Right renal pelvis (tissue), 4 donors: ENCODE measurements at places on chromosomes 1 and 21. TPM values are rescaled to one million over a fixed set of nuclear protein-coding genes. Genes with fewer than 3 reads are reported as not detected.

Gene HES3
- polyA plus RNA-seq: not detected

Gene FCRL5
- 0.07 TPM for polyA plus RNA-seq

Gene KLF17
- not detected for polyA plus RNA-seq

Gene DENND2D
- polyA plus RNA-seq: 17.8 TPM

Gene GNG4
- polyA plus RNA-seq: 4.6 TPM

Gene PALMD
- polyA plus RNA-seq: 2.5 TPM

Gene SH2D2A
- 0.77 TPM for polyA plus RNA-seq

Gene MEX3A
- 42.9 TPM for polyA plus RNA-seq

Gene SLC30A1
- 38.0 TPM for polyA plus RNA-seq

Gene CD244
- 0.33 TPM for polyA plus RNA-seq

DNA sequence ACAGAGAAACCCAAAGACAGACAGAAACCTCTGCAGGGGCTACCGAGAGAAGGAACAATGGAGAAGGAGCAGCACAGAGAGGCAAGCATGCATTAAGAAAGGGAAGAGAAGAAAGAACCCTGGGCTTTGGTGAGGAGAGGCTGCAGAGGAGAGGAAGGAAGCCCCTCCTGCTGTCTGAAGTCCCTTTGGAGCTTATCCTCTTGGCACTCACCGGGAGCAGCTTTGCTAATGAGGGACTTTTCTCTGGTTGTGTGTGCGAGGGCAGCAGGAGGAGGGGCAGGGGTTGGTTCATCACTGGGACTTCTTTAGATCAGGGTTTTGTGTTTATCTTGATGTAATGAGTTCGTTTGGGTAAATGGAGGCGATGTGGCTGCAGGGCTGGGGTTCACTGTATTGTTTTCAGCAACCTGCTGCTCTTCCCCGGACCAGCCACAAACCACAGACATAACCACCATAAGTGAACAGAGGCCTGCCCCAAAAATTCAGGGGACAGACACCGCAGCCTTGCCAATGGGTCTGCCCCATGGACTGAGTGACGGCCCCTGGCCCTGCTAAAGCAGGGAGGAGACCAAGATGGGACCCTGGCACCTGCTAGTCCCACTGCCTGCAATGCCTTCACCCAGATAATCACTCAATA lies 100.6 kb downstream of the KCND3 start:
- DNase-seq: no peak

GRCh38 chr1:7471836-7472235 lies 299.3 kb upstream of the VAMP3 start:
- DNase-seq: no peak

DNA sequence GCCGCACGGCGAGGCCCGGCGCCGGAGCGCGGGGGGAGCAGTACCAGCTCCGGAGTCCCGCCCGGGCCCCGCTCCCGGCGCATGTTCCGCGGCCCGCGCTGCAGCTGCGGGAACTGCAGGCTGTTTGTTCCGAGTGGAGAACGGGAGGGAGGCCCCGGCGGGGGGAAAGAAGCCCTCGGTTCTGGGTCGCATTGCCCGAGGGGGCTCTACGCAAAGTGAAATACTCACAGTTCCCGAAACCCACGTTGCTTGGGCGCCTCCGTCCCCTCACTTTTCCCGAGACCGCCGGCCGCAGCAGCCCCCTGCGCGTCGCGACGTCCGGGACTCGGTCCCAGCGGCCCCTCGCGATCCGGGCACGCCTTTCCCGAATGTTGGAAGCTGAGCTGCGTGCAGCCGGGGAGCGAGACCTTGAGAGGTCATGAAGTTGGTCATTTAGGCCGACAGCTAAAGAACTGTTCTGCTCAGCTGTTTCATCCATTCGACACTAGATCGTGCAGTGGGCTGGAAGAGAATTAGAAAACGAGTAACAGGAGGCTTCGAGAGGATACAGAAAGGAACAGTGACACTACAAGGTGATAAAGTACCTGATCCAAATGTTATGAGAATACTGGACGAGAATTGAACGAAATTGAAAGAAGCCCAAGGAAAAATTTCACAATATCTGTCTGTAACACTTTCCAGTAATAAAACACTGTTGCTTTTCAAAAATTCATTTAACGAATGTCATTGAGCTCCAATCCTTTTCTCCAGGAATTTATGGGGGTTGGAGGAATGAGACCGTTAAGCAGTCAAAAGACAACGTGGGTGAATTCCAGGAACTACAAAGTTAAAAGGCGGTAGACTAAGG lies 657 bp upstream of the LIN9 start:
- no peak for DNase-seq

DNA sequence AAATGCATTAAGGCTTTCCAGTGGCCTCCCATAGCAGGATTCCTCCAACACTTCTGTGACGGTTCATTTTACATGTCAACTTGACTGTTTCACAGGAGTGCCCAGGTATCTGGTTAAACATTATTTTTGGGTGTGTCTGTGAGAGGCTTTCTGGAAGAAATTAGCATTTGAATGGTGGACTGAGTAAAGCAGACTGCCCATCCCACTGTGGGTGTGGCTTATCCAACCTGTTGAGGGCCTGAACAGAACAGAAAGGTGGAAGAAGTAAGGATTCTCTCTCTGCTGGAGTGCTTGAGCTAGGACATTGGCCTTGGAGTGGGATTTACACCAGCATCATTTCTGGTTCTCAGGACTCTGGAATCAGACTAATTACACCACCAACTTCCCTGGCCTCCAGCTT lies 85.6 kb downstream of the RGS7 start:
- no peak for DNase-seq

GRCh38 chr1:30144831-30145230 lies 578.6 kb downstream of the MATN1 start:
- no peak for DNase-seq

- no peak for DNase-seq
Observed at GRCh38 chr1:232593717-232594502, 36.0 kb downstream of the SIPA1L2 start.

DNA sequence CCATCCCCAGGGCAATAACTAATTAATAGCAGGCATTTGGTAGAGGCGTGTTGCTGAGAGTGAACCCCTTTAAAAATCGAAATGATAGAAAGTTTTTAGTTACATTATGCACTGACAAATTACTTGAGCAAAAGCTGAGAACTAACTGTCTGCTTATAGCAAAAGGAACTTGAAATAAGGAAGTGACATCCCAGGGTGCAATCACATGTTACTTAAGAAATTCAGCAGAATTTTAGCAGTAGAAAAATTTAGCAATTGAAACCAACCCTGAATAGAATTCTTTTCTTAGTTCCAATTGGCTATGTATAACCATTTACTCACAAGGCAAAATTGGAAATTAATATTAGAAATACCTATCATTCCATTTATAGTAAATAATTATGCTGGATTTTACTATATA lies 139.5 kb upstream of the SAMSN1 start:
- no peak for DNase-seq

DNA sequence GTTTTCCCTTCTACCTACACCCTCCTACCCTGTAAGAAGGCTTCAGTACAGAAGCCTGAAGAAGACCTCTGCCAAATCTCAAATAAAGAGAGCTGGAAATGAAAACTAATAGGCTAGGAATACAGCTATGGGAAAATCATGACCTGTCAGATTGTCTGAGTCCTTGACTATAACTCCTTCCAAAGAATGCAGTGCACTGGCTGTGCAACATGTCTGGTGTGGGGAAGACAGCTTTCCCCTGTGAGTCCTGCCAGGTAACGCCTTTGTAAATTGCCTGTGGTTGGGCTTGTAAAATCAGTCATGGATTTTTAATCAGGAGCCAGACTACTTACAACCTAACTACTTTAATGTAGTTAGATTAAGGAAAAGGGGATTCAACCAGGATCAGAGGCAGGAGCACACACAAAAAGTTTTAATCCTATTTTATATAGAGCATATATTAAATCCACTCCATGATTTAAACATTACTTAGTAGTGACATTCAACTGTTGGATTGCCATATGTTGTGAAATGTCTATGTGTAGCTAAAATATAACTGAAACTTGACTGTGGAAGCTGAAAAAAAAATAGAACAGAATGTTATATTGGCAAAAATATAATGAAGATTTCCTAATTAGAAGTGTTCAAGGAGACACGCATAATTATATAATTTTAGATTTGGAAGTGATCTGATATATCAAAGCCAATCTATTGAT lies 1667.8 kb downstream of the KCNT2 start:
- DNase-seq: no peak

- DNase-seq: no peak
Observed at GRCh38 chr1:6358757-6359201, 34.8 kb downstream of the ACOT7 start.

DNA sequence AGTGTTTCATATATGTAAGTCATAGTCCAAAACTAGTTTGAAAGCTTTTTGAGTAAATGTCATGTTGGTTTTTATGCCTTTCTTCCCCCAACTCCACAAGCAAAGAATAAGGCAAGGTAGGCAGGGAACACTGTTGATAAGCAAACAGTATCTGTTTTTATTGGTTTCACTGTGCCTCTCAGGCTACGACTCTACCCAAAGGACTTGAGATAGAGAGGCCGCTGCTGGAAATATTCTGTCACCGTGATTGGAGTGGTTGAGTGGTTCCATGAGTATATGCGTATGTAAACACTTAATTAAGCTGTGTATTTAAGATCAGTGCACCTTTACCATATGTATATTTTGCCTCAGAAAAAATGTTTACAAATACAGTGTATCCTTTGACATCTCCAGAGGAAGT lies 138.1 kb upstream of the KIF26B start:
- DNase-seq: no peak

DNA sequence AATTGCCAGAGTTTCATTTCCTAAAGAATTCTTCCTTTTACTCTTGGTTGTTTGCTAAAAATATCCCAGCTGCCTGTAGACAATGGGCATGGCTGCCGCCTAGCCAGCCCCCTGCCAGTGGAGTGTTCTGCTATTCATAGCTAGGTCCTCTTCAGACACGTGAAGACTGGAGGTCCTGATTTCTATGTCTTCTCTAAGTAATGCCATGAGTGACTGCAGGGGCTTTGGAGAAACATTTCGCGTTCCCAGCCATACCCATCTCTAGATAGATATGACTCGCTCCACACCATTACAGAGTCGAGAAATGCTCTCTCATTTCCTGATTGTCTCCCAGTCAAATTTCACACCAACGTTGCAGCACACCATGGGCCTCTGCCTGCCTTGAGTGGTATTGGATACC lies 99.5 kb upstream of the BACE2 start:
- no peak for DNase-seq

DNA sequence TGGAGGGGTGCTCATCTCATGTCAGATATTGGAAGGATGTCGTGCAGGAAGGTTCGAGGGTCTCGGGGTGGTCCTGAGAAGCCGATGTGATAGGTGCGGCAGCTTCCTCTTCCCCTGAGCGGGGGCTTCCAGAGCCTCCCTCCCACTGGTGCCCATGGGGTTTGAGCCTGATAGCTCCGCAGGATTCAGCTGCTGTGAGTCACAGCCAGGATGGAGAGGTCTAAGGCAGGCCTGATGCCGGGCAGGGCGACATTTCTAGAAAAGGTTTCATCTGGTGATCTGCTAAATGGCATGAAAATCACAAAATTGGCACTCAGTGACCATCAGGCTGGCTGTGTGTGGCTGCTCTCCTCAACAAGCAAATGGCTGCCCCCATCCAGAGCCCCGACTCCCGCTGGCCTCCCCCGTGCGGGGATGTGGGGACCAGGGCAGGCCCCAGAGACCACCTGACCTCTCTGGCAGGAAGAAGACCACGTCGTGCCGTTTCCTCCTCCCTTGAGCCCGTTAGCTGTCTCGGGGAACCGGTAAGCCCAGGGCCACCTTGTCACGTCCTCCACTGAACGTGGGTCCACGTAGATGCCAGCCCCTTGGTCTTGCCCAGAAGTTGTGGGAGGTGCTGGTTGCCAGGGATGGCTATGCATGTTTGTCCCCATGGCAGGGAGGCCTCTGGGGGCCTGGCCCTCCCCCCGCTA lies 66.1 kb downstream of the SKI start:
- no peak for DNase-seq

DNA sequence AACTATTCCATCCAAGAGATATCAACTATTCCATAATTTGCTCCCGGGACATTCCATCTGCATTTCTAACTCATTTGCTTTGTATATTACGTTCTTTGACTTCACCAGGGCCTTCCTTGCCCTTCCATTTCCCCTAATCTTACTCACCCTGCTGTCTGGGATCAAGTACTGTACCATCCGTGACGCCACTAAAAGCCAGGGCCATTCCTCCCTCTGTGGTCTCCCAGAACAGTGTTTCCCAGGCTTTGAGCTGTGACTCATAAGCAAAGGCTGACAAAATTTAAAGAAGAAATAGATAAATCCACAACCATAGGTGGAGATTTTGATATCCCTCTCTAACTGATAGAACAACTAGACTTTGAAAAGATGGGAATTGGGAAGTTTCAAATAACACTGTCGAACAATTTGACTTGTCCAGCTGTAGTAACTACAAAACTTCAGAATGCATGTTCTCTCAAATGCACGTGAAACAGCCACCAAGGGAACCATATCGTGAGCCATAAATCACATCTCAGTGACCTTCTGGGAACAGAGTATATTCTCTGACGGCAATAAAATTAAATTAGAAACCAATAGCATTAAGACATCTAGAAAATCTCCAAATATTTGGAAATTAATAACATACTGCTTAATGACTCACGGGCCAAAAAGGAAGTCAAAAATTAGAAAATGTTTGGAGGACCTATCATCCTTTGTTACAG lies 501.0 kb downstream of the SETD4 start:
- DNase-seq: no peak

GRCh38 chr1:95287081-95287480 lies 53.1 kb downstream of the RWDD3 start:
- DNase-seq: no peak
